T-helper 2 cell (primary cell): ENCODE measurements at places on chromosomes 5 and 9.

GRCh38 chr5:78566747-78567425 lies 81.7 kb downstream of the LHFPL2 start:
- DNase-seq, result no peak

DNA sequence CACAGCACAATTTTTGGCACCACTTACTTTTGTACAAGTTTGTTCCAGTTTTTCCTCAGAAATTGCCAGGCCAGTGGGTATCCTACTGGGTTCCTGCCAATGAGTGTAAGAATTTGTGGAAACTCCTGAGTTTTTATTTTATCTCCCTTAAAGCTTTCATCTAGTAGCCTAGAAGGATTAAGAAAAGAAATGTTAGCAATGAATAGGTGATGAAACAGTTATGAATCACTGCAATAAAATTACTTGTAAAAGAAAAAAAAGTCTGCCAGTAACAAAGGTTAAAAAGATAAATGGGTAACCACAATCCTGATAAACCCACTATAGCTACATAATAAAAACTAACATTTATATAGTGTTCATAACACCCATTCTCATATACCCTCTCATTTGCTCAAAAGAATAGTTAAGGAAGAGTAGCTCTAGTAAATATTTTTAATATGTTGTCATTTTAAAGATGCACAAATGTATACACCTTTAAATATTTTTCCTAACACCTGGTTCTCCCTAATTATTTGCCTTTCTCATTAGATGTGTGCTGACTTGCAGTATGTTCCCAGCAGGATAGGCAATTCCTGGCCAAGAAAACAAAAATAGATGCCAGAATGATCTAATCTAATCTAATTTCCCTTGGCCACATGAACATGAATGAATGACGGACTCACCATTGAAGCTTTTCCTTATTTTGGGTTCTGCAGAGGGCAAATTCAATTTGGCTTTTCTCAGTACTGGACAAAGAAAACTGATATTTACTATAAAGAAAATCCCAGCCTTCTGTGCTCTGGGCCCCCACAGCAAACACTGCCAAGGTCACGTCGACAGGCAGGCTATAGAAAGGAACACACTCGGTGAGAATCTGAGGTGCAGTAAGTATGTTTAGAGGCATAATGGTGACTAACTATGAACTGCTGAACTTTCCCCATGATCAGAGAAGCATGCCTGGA lies 26.4 kb downstream of the ERAP1 start:
- DNase-seq, result no peak

DNA sequence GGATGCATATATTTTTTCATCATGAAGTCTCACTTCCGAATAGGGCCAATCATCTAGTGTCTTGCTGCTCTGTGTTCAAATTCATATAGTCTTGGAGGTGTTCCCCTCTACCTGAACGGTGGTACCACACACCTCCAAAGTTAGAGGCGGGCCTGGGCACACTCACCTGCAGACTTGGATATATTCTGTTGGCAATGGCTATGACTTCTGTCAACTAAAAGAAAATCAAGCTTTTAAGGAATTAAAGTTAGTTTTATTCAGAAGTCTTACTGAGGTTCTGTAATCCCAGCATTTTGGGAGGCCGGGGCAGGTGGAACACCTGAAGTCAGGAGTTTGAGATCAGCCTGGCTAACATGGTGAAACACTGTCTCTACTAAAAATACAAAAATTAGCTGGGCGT lies 2.6 kb upstream of the NIPAL4 start:
- no peak for DNase-seq

DNA sequence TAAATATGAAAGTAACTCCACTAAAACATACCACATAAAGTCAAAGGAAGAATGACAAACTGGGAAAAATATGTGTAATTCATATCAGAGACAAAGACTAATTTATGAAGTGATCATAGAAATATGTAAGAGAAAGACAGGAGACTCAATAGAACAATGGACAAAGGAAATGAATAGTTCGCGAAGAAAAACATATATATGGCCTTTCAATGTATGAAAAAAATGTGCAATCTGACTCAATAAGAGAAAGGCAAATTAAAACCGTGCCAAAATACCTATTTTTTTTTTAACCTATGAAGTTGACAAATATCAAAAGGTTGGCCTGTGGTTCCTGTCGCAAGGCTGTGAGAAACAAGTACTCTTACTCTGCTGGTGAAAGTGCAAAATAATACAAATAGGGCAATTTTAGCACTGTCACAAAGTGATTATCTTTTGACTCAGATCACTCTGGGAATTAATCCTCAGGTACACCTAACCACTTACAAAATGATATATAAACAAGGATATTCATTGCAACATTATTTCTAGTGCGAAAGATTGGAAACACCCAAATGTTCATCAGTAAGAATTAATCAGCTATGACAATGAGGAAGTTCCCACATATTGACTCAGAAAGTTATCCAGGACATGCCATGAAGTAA lies 3.7 kb downstream of the C9 start:
- no peak for DNase-seq

GRCh38 chr5:179306191-179307012 lies 38.9 kb downstream of the ADAMTS2 start:
- DNase-seq, result no peak

GRCh38 chr9:4962085-4962484 lies 23.0 kb upstream of the JAK2 start:
- DNase-seq, result no peak

DNA sequence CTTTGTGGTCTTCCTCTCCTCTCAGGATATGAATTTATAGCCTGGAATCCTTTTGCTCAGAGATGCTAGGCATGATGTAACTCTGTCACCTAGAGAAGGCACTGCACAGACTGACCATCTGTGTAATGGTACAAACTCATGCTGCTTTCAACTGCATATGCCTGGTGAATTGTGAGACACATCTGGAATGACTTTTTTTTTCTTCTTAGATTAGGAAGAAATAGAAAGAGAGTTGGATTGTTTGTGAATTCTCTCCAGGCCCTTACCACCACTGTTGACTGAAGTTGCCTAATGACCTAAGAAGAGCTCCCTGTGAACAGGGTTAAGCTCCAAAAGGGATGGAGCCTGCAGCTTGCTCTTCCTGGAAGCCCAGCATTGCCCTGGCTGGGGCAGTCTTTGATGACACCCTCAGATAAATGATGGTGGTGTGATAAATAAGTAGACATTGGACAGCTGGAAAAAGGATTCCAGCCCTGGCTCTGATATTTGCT lies 47.8 kb upstream of the TRIM32 start:
- DNase-seq, result no peak

- DNase-seq, result no peak
Observed at GRCh38 chr5:30287890-30288289, 905.6 kb upstream of the CDH6 start.

GRCh38 chr5:133048993-133049725 lies 2.7 kb upstream of the HSPA4 start:
- no peak for DNase-seq

- no peak for DNase-seq
Observed at GRCh38 chr9:126523611-126524111, 90.1 kb upstream of the LMX1B start.

GRCh38 chr5:58579781-58580180 lies 3.1 kb upstream of the RAB3C start:
- no peak for DNase-seq

DNA sequence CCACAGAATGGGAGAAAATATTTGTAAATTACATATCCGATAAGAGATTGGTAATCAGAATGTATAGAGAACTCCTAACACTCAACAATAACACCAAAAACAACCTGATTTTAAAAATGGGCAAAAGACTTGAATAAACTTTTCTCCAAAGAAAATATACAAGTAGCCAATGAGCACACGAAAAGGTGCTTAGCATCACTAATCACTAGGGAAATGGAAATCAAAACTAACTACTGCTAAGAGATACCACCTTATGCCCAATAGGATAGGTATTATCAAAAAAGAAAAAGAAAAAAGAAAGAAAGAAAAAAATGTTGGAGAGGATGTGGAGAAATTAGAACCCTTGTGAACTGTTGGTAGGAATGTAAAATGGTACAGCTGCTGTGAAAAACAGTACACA lies 212.1 kb downstream of the TLR4 start:
- no peak for DNase-seq

DNA sequence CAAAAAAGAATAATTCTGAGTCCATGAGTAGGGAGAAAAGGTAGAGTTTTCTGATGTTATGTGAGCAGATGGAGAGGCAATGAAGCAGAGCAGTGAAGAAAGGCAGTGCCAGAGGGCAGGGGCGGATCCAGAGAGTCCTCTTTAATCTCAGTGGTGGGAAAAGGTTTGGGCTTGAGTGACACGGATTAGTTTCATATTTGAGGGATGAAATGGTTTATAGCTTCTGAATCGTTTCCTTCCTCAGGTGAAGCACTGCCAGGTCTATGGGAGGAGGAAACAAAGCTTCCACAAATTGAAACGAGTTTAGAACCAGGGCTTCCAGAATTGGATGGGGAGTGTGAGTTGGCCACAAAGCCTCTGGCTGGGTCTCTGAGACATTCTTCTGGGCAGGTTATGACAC lies 517.0 kb upstream of the PAPPA start:
- DNase-seq, result no peak

- no peak for DNase-seq
Observed at GRCh38 chr9:105396441-105396840, 51.4 kb upstream of the FSD1L start.

DNA sequence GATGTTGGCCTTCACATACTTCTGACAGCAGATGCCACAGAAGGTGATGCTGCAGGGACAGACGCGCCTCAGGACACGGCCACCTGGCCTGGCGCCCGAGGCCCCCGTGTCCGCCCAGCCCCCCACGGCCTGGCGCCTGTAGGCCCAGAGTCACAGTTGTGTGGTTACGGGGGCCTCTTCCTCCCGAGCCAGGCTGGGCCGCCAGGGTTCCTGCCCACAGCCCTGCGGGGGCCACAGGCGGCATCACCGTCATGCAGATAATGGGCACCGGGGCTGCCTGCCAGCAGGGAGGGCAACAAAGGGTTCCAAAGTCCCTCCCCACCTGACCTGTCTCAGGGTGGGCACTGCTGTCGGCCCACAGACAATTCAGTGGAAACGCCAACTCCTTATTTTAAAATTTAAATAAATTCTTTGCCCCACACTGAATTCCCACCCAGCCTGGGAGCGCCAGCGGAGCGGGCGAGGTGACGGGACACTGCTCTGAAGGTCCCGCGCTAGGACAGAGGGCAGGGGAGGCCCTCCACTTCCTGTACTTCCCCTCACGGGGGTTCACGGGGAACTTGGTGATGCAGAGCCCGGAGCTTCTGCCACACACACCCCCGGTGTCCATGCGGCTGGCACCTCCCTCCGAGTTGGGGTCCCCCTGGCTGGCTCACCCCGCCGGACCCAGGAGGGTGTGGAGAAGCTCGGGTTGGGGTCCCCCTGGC lies 40.6 kb downstream of the EXOC3 start:
- DNase-seq, result no peak

DNA sequence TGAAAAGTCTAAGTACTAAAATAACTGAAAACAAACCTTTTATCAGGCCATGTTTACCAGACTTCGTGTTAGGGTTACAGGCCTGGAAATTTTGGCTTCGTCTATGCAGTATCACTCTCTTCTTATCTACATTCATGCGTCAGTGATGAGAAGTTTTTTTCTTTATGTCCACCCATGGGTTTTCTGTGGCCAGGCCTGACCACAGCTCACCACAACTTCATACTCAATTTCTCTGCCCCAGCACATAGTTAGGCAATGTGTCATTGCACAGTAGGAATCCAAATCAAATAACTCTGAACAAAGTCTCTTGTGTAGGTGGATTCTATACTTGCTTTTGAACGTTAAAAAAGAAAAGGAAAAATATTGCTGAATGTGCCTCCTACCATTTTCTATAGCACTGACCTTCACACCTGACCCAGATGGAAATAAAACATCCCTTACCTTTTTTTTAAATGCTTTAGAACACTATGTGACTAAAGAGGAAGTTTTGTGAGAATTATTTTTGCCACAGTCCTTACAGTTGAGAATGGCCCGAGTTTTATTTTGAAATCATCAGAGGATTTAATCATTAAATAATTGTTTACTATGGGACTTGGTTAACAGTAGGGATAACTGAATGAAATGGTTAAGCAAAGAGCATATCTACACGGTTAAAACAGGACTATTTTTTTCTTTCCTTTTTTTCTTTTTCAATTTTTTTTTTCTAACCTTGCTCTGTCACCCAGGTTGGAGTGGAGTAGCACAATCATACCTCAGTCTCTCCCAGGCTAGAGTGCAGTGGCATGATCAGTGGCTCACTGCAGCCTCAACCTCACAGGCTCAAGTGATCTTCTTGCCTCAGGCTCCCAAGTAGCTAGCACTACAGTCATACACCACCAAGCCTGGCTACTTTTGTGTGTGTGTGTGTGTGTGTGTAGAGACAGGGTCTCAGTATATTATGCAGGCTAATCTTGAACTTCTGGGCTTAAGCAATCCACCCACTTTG lies 1247.0 kb upstream of the ACO1 start:
- no peak for DNase-seq

DNA sequence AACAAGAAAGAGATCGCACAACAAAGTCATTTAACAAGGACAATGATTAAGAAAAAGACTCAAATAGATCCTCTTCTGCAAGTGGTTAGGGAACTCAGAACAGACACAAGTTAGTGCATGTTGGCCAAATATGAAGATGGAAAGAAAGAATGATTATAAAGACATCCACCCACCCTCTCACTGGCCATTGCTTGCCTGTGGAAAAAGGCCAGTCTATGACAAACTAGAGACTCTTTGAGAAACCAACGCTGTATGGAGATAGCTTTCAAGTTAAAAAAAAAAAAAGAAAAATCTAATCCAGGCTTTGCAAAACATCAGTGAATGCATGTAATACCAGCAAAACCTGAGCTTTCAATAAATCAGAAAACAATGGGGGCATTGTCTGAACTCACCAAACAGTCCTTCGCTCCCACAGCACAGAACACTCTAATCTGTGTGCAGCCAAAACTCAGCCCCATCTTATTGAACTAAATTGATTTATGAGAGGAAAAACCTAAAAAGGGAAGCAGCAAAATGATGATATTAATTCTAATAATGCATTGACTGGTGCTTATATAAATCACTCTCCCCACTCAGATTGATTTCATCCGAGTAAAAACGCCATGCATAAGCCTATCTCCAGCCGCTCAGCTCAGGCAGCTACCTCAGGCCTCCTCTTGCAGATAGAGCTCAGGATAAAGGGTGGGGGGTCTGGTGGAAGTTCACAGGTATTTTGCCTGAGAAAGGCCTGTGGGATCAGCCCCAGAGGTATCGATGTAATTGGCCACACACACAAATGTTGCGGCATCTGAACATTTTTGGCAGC lies 547.1 kb downstream of the CCDC171 start:
- DNase-seq, result no peak
